ENCODE measurements at places on chromosomes 2 and 18.

DNA sequence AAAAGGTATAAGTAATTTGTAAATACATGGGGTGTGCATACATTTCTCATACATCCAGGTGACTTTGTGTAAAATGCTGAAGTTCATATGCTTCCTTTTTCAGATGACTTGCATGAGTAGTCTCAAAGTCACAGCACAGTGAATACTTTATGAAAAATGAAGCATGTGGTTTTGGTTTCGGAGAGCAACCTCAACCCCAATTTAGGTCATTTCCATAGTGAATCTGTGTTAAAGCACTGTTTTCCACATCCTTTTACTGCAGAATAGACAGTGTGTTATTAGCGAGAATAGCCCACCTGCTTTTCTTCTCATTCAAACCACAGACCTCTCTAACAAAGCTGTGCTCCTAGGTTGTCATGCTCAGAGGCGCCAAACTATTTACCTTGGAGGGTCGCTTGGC, 204.4 kb upstream of the RASGRP3 start:
- H3K4me1 ChIP-seq = no peaks in the 10 kb centered on the region
- H3K36me3 ChIP-seq = no peaks in the 10 kb centered on the region
- no peak for DNase-seq
- H3K4me3 ChIP-seq = no peak overlapping the region
- H3K27ac ChIP-seq = no peak overlapping the region

DNA sequence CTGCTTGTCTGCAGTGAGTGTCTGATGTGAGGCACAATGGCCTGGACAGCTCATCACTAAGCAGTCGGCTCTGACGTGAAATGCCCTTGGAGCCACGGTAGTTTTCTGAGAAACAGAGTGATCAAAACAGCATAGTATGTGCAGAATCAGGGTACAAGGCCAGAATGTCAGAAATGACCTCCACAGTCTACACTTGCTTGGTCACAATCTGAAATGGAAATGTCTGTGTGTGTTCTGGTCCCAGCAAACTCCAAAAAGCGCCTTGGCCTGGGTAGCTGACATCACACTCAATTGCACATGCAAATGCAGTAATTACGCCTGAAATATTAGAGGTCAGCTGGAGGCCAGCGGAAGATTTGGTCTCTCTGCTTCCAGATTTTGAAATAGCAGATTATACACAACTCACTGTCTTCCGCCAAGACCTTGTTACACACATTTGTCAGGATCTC, 95.4 kb downstream of the CTAGE1 start:
- no peaks in the 10 kb centered on the region for H3K4me1 ChIP-seq
- H3K27ac ChIP-seq = no peak overlapping the region
- H3K27me3 ChIP-seq = no peaks in the 10 kb centered on the region
- DNase-seq = no peak

DNA sequence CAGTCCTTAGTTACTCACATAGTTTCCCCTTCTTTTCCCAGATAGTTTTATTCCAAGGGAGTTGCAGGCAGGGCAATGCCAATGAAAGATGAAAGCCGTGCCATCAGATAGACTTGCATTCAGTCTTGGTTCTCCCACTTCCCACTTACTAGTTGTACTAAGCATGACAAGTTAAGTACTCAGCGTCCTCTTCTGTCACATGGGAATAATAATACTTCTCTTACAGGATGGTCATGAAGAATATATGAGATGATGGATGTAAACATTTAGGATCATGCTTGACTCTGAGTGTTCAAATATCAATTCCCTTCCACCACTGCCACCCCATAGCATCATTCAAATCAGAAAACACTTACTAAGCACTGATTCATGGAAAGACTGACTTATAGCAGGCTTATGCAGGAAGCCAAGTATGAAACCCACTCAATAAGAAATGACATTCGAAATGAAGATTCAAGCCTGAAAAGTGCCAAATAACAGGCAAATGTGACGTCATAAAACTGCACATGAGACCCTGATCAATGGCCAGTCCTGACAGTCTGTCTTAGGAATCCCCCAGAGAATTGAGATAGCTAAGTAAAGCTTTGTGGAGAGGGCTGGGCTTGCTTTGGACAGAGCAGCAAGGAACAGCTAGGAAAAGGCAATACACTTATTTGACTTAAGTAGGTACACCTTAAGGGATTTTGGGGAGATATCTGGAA, 11.1 kb upstream of the EVA1A start:
- H3K27ac ChIP-seq = no peak overlapping the region
- no peaks in the 10 kb centered on the region for H3K4me1 ChIP-seq
- no peaks in the 10 kb centered on the region for H3K27me3 ChIP-seq
- DNase-seq = no peak
- no peak overlapping the region for H3K4me3 ChIP-seq
- H3K36me3 ChIP-seq = no peaks in the 10 kb centered on the region

DNA sequence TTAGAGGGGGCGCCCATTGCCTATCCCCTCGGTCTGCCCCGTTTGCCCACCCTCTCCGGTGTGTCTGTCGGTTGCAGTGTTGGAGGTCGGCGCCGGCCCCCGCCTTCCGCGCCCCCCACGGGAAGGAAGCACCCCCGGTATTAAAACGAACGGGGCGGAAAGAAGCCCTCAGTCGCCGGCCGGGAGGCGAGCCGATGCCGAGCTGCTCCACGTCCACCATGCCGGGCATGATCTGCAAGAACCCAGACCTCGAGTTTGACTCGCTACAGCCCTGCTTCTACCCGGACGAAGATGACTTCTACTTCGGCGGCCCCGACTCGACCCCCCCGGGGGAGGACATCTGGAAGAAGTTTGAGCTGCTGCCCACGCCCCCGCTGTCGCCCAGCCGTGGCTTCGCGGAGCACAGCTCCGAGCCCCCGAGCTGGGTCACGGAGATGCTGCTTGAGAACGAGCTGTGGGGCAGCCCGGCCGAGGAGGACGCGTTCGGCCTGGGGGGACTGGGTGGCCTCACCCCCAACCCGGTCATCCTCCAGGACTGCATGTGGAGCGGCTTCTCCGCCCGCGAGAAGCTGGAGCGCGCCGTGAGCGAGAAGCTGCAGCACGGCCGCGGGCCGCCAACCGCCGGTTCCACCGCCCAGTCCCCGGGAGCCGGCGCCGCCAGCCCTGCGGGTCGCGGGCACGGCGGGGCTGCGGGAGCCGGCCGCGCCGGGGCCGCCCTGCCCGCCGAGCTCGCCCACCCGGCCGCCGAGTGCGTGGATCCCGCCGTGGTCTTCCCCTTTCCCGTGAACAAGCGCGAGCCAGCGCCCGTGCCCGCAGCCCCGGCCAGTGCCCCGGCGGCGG, 1.7 kb downstream of the MYCN start:
- no peaks in the 10 kb centered on the region for H3K4me1 ChIP-seq
- no peak for DNase-seq
- no peaks in the 10 kb centered on the region for H3K27me3 ChIP-seq
- peak overlapping the region; percentile 56 for H3K4me3 ChIP-seq
- no peaks in the 10 kb centered on the region for H3K36me3 ChIP-seq

Measured in Peyer's patch (tissue), 4 donors.